ENCODE measurements at places on chromosomes 6 and 20. TPM values are rescaled to one million over a fixed set of nuclear protein-coding genes. Genes with fewer than 3 reads are reported as not detected.
A peak's percentile ranks its signal among the peaks of the same experiment; 100 is the strongest.

Gene DEFB132
- not detected for total RNA-seq

Gene ANKEF1
- 1.1 TPM for total RNA-seq

Gene SPACA1
- total RNA-seq: not detected

- peak; percentile 40 for DNase-seq
- no peaks in the 10 kb centered on the region for H3K36me3 ChIP-seq
- peaks cover 3% of the 10 kb centered on the region for H3K27me3 ChIP-seq
- H3K27ac ChIP-seq: no peak overlapping the region
- H3K4me1 ChIP-seq: peaks cover 11% of the 10 kb centered on the region
Observed at GRCh38 chr6:45663251-45664221, 285.8 kb upstream of the SUPT3H start.

DNA sequence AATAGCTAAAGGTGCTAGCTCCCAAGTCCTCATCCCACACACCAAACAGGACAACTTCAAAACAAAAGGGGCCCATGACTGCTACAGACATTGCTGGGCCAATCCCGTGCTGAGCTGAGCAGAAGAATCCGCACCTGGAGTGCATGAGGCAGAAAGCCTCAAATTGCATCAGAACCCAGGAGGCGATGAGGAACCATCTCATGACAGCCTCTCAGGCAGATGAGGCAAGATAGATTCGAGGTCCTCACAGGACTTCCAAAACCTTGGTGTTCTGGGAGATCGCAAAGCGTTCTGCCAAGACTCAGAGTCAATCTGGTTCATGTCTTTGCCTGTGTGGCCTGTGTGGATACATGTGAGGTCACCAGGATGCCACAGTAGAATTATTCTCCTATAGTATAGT is 32.8 kb upstream of the SSTR4 start:
- no peaks in the 10 kb centered on the region for H3K36me3 ChIP-seq
- DNase-seq: no peak
- H3K4me3 ChIP-seq: no peak overlapping the region
- no peaks in the 10 kb centered on the region for H3K4me1 ChIP-seq

GRCh38 chr20:8946036-8946940 is 122.6 kb upstream of the PLCB4 start:
- no peak overlapping the region for H3K27ac ChIP-seq
- H3K4me3 ChIP-seq: no peak overlapping the region
- DNase-seq: no peak
- no peaks in the 10 kb centered on the region for H3K36me3 ChIP-seq
- H3K27me3 ChIP-seq: no peaks in the 10 kb centered on the region
- H3K4me1 ChIP-seq: no peaks in the 10 kb centered on the region
